ENCODE measurements at places on chromosomes 2 and 18. TPM values are rescaled to one million over a fixed set of nuclear protein-coding genes. Genes with fewer than 3 reads are reported as not detected.

DNA sequence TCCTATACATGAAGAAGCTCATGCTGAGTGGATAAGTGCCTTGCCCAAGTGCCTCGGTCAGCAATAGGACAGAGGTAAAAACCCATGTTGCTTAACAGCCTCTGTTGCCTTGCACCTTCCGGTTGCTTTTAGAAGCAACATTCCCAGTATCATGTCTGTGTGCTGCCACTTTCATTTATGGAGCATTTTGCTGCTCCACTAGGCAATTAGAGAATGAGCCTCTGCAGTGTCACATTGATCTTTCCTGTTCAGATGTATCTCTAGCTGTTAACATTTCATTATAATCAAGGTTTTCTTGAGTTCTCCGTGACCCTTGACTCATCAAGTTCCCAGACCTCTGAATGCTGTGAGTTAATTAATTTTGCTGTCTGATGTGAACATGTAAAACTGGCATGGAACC lies 134.5 kb upstream of the EPB41L3 start:
- no peak for DNase-seq

DNA sequence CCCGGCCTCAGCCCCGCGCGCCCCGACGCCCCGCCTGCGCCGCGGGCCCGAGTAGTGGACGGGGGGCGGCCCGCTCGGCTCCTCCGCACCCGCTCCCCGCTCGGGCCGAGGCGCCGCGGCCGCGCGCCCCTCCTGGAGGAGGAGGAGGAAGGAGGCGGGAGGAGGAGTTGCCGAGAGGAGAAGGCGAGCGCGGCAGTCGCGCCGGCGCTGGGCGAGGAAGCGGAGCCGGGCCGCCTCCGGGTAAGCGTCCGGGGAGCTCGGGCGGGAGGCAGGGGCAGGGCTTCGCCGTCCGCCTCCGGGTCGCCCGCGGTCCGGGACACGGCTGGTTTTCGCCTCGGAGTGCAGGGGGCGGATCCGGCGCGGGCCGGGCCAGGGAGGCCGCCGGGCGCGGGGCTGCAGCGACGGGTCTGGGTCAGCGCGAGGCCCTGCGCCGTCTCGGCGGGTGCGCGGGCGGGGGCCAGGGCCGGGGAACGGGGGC lies at the start of gene SOCS6:
SOCS6 (plus strand) TSS at position 195 of the 478 bp plus-strand sequence. CDS start 35,624 bp downstream, outside the sequence.
- DNase-seq, result peak; percentile 68

DNA sequence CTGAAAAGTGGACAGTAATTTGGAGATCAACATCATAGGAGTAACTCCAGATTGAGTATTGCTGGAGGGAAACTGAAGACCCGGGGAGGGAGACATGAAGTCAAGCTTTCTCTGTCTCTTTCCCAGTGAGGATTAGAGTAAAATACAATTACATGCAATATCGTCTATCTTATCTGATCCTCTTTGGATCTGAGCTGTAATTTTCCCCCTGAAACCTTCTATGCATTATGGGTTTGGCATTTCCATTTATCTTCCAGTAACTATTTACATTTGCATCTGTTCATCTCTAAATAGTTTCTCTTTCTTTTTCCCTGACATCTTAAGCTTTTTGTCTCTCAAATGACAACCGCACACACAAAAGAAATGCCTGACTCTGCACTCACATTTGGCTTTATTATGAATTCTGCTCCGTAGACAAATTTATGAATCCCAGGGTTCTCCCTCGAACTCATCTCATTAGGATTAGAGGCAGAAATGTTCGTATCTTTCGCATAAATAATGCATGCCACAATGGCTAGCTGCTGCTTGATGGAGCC lies 113.1 kb downstream of the SPP2 start:
- DNase-seq, result no peak

DNA sequence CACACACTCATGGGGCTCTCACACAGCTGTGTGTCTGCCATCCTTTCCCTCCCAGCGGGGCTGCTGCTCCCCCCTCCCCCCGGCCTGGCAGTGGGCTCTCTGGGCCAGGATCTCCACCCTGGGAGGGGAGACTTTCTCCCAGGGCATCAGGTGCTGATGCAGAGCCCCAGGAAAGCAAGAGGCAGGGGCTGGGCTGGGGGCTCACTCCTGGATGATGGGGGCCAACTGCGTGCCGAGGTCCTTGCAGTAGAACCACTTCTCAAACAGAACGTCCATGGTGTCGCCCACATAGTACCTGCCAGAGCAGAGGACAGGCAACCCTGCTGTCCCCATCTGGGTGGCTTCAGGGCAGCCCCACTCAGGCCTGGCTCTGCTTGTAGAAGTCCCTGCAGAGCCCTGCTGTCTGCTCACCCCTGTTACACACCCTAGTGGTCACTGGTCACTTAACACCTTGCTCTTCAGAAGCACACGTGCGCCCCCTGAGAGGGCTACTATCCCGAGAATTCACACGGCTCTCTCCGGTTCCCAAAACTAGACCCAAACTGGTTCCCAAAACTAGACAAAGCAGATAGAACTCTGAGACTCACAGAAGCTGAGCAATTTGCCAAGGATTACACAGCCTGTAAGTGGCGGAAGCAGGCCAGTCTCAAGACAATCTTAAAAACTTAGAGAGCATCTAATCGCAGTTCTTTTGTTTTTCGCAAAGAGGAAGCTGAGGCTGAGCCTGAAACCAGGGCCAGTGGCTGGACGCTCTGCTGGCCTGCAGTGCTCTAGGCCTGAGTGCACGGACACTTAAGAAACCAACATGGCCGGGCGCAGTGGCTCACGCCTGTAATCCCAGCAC lies 6.6 kb upstream of the OXER1 start:
- no peak for DNase-seq

GRCh38 chr2:28683100-28683706 lies 68.4 kb upstream of the PPP1CB start:
- peak; percentile 79 for DNase-seq

DNA sequence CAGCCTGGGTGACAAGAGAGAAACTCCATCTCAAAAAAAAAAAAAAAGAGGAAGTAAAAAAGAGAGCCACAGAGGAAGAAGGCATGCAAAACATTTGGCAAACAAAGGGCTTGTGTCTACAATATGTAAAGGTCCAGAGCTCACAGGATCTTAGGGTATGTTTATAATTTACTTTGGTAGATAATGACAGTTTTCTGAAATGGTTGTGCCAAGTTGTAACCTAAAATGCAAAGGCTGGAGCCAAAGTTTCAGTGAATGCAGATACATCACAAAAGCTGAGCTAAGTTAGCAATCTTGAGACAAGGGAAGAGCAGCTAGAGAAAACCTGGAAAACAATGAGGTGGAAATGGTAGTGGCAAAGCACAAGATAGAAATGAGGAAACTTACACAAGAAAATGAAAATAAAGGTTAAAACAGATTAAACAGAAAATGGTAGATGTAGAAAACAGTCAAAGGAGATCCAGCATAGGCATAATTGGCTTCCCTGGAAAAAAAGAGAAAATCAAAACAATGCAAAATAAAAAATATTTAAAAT lies 77.5 kb upstream of the HK2 start:
- no peak for DNase-seq

GRCh38 chr2:132953771-132954170 lies 283.8 kb upstream of the LYPD1 start:
- no peak for DNase-seq

- no peak for DNase-seq
These were observed 60.5 kb downstream of the CUL3 start for GRCh38 chr2:224524657-224525056.

- no peak for DNase-seq
These were observed 29.5 kb upstream of the STAT4 start for GRCh38 chr2:191180276-191180675.

GRCh38 chr2:227527351-227527750 lies 55.4 kb downstream of the AGFG1 start:
- DNase-seq, result no peak

GRCh38 chr2:26577442-26578112 lies 63.6 kb downstream of the CIB4 start:
- peak; percentile 65 for DNase-seq

- no peak for DNase-seq
These were observed 56.1 kb downstream of the BCL2 start for GRCh38 chr18:63263444-63263843.

VWC2L gene
- not detected for polyA plus RNA-seq

NETO1 gene
- polyA plus RNA-seq, result 0.59 TPM

SERPINB11 gene
- polyA plus RNA-seq, result not detected

RGPD4 gene
- polyA plus RNA-seq, result not detected

TUBA3E gene
- 0.20 TPM for polyA plus RNA-seq

CPLX4 gene
- polyA plus RNA-seq, result not detected

TMSB10 gene
- 2,531 TPM for polyA plus RNA-seq

SP9 gene
- not detected for polyA plus RNA-seq

MGAT4A gene
- polyA plus RNA-seq, result 18.8 TPM
